ENCODE measurements at places on chromosomes 3 and 15.

GRCh38 chr3:55598224-55598623, 111.1 kb upstream of the WNT5A start:
- no peak for DNase-seq

- DNase-seq = no peak
Measured at GRCh38 chr3:7029562-7029961, 168.6 kb downstream of the GRM7 start.

DNA sequence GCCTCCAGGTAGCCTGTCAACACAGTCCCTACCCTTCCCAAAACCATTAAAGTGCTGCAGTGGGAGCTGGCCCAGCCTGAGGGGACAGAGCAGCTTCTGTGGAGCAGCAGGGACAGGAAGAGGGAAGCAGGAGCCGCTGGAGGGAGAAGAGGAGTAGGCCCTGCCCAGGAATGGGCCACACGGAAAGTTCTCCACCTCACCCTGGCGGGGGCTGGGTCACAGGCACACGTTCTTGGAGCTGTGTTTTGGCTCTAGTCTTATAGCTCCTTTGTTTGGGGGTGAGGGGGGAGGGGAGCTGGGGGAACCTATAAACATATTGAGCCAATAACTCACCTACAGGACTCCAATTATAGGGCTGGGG, 508.6 kb downstream of the SHQ1 start:
- DNase-seq = no peak

DNA sequence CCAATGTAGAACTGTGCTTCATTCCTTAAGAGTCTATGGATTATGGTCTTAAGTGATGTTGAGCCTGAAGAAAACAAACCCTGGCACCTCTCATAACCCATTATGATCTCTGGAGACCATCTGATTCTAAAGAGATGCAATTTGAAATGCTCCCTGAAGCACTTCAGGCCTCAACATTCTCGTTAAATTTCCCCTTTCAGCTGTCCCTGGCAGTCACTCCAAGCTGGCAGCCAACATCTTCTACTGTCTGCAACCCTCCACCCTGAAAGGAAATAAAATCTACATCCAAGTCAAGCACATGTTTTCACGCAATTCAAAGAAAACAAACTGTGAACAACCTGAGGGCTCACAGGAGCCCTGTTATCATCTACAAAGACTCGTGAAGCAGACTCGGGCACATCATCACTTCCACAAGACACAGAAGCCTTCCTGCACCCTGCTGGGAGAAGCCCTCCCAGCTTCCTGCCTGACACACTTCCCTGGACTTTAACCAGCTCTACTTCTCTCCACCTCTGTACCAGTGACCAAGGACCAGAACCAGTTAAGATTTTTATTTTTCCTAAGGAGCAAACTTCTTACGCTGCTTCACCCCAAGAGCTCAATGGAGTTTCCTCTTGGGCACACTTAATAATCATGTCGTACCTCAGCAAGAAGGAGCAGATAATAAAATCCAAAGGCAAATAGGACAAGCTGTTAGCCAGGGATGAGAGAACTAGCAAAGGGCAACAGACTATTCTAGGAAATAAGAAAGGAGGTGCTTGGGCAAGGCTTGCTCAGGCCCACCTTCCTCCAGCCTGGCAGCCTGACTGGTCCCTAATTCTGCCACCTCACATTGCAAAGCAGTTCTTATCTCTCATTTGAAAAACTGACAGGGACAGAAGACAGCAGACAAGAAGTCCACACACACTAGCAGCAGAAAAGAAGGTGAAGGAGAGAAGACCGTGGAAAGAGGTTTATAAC, 67.1 kb downstream of the MAGI1 start:
- no peak for DNase-seq
